ENCODE measurements at places on chromosomes 7 and 10.

GRCh38 chr7:148397985-148398384, 192.6 kb upstream of the C7orf33 start:
- no peak for DNase-seq

GRCh38 chr7:133682364-133683181, 429.7 kb downstream of the EXOC4 start:
- DNase-seq = no peak

DNA sequence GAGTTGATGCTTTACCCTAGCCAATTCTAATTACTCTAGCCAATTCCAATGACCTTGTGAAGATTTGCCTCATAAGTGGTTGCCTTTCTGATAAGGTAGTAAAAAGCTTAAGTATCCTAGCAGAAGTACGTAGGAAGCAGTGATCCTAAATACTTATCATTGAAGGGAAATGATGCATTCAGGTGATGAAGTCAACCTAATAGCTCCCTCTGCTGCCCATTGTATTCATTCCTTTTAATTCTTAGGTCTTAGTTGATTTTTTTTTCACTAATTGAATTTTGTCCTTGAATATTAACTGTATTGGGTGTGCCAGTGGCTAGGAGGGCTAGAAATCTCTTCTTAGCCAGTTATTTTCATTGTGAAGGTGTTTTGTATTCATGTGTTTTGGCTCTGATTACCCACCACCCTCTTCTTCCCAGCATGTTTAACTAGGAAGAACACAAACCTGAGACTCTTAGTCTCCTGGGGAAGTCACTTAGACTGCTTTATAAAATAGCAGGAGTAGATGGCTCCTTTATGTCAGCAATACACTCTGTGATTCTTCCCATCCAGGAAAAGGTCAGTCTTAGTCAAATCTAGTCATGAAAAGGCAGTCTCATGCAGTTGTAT, 46.3 kb downstream of the PLEKHA8 start:
- DNase-seq = no peak

GRCh38 chr7:90821961-90822620, 226.0 kb downstream of the CDK14 start:
- DNase-seq = no peak

DNA sequence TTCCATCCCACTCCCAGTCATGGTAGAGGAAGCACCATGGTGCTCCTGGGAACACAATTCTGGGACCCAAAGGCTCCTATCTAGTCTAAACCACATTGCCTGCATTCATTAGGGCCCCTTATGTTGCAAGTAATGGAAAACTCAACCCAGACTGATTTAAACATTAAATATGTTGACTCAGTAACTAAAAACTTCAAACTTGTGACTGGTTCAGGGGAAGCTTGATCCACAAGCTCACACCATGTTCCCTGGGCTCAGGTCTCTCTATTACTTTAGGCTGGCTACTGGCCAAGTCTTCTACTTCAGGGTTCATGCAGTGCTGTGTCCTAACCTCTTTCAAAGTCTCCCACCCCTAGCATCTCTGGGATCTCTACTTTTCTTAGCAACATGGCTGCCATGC, 13.1 kb downstream of the WNT16 start:
- DNase-seq = no peak

GRCh38 chr7:2807460-2807844, 36.7 kb downstream of the GNA12 start:
- no peak for DNase-seq

DNA sequence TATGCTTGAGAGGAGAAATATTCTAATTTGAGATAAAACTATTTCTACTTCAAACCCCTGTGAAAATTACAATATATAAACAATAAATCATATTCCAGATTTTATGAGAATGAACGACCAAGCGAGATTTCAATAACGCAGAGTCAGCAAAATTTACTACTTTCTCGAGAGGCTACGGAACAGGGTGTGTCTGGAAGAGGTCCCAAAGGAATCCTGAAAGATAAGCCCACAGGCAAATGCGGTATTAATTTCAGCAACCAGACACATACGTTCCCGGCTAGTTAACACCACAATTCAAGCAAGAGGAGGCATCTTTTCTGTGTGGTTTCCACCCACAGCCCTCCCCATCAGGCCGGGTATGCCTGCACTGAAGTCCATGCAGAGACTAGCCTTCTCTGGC, 26.4 kb downstream of the BEND7 start:
- no peak for DNase-seq

DNA sequence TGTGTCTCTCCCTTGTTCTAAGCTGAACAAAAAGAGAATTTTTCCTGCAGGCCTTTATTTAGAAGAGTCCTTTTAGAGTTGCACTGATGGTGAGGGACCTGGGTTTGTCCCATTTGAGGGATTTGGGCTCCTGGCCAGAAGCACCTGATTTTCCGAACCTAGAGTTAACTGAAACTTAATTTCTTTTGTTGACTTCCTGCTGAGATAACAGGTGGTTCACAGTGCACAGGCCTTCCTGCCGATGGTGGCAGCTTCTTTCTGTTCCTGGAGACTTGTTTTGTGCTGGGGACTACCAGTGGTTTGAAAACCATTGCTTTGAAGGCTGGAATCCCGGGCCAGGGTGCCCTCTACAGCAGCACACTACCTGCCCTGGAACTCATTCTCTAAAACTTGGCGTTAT, 99.2 kb downstream of the SUGCT start:
- DNase-seq = no peak

- no peak for DNase-seq
Measured at GRCh38 chr7:122597277-122597676, 101.6 kb downstream of the RNF133 start.

DNA sequence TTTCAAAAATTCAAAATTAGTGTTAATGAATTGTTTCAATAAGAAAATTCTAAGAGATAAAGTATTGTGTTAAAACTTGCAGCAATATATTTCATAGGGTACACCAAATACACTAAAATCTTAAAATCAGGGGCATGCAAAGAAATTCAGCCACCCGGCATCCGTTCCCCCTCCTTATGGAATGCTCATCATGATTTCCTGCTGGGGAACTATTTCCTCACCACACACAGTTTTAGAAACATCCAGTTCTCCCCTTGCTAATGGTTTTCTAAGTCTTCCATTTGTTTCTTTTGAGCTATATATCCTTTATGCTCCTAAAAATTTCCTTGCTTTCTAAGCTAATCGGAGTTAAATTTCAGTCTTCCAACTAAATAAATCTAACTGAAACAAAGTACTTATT, 60.7 kb downstream of the CHCHD3 start:
- DNase-seq = no peak

DNA sequence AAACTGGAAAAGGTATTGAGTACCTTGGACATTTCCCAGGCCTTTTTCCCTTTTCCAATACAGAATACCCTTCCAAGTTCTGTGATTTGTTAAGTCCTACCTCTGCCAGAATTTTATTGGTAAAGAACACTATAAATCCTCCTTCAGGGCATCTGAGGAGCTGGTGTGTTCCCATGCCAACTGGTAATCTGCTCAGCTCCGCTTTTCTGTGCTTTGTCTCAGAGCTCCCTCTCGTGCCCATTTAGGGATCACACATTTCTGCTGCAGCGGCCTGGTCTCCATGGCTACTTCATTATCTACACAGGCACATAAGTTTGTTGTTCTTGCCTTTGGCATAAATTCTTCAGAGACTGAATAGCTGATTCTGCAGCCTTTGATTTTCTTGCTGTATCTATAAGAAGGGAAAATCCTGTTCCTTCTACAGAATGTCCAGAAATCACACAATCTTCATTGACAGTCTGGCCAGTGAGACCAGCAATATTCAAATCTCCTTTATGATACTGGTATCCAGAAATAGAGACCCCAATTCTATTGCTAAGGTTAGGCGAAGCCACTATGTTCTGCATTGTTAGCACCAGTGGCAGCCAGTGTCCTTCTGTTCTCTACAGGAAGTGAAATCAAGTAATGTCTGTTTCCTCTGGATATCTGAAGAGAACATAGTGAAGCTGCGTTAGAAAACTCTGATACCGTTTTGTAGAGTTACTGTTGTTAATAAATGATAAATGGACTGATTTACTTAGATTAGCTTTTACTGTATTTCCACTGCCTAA, 51.9 kb downstream of the DENND11 start:
- peak; percentile 26 for DNase-seq

GRCh38 chr10:126511917-126512479, 123.7 kb upstream of the ADAM12 start:
- DNase-seq = no peak
